Stimulated activated CD4-positive, alpha-beta T cell treated with anti-CD3 and anti-CD28 coated beads, Interleukin-1b, Interleukin-23, amount 100 ng/mL, for 1 hour (primary cell): ENCODE measurements at places on chromosomes 11 and 22.

GRCh38 chr11:57552479-57552878, 15.0 kb downstream of the UBE2L6 start:
- DNase-seq, result no peak

DNA sequence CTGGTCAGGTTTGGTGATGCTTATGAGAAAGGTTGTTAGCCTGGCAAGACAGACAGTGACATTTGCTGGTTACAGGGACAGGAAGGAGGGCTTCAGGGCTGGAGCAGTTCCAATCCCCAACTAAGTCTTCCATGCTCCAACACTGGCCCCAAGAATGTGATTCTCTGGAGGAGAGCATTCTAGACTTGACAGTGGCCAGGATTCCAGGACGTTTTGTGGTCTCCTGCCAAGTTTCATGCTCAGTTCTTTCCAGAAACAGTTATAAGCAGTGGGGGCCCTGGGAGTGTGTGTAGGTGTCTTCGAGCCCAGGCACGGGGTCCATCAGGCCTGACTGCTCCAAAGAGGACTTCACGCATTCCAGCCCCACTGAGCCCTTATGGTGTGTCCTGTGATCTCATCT, 8.9 kb upstream of the GRK3 start:
- no peak for DNase-seq

DNA sequence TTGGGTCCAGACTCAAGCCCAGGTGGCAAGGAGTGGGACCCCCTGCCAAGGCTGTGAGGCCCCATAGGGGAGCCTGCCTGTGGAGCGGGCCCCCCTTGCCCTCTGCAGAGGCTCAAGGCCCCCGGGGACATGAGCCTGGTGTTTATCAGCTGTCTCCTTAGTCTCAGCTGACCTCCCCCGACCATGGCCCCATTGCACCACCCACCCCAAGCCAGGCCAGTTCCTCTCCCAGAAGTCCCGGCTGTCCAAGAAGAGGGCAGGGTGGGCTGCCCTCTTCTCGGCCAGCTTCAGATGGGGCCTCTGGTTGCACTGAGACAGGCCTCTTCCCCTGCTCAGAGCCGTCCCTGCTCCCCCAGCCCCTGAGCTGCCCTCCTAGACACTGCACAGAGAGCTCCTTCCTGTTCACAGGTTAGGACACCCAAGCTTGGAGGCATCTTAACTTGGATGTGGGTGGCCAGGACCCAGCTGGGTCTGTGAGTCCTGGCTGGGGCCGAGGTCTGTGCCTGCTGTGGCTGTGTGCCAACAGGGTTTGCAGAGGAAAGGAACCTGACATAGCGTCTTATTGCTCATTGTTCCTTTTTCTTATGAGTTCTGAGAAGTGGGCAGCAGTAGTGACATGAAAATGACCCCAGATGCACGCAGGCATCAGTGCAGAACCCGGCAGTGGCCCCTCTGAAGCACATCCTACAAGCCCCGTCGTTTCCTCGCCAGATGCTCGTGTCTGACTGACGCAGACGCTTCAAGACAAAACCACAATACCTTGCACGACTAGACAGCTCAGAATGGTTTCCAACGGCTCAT, 5.4 kb downstream of the TRABD start:
- DNase-seq, result no peak

DNA sequence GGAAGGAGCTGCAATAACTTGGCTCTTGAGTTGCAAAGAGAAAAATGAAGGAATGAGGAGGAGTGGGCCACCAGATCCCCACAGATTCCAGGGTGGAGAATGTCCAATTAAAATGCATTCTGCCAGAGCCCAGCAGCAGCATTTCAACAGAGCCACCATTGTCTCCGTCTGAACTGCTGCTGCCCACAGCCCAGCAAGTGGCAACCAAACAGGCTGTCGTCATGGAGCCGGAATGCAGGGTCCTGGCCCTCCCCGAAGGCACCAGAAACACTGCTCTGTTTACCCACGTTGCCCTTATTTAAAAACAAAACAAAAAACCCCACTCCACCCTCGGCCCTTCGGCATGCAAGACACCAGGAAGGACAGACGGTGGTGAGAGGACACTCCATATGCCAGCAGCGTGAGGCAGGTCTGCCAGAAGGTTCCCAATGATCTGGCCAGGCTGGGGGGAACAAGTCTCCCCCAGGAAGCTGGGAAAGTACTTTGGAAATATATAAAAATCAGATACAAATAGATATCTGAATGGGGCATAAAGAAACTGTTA, 32.5 kb downstream of the PLEKHA7 start:
- DNase-seq, result no peak

GRCh38 chr11:131762346-131763110, 392.1 kb downstream of the NTM start:
- DNase-seq, result no peak

DNA sequence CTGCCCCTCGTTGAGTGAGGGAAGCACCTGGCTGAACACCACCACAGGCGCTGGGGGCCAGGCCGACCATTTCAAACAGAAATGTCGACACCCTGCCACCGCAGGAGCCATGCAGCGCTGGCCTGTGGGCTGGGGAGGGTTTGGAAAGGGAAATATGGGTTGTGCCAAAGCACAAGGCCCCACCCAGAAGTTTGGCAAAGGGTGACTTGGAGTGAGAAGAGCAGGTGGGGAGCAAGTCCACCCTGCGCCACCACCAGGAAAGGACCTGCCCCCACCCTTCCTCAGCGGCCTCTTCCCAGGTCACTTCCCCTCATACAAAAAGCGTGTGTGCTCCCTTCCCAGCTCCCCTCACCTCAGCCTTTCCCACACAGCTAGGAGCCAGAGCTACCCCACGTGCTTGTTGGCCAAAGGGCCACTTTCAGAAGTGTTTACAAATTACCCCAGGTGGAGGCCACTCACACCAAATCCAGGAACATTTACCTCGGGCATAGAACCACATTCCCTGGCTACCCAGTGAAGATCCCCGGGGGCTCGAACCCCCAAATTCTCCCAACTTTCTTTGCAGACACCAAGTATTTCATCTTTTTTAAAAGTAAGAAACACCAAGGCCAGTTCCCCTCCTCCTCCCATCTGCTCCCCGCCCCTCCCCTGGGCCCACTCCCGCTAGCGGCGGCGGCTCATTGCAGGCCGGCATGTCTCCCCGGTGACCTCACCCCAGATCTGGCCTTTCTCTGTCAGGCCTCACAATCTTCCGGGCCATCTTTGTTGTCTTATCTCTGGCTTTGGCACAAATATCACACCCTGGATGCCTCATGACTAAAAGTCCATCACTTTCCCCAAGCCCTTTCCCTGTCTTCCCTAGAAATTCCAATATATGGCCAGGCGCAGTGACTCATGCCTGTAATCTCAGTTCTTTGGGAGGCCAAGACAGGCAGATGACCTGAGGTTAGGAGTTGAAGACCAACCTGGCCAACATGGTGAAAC, 20.5 kb upstream of the SCGB1A1 start:
- DNase-seq, result no peak

GRCh38 chr11:72773696-72774095, 20.2 kb downstream of the STARD10 start:
- no peak for DNase-seq

- no peak for DNase-seq
These were observed 6.0 kb downstream of the FREY1 start for GRCh38 chr11:45900916-45901617.

DNA sequence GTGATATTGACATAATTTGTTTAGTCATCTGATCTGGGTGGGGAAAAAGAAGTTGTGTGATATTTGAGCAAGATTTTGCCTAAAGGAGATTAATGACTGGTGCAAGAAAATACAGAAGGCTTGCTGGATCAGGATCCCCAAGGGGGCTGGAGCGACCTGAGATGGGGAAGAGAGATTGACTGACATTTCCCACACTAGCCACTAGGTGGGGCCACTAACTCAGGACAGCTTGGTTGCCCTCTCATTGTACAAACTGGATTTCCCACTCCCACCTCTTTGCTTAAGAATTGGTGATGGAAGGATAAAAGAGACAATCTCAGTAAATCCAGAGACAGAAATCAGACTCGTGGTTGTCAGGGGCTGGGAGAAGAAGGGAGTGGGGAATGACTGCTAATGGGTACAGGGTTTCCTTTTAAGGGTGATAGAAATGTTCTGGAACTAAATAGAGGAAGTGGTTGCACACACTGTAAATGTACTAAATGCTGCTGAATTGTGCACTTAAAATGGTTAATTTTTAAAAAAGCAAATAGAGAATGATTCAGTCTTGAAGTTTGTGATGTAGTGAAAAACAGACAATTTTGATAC, 50.7 kb downstream of the CTTN start:
- DNase-seq, result no peak

- no peak for DNase-seq
These were observed 16.8 kb upstream of the PAFAH1B2 start for GRCh38 chr11:117127171-117127901.

- no peak for DNase-seq
These were observed 16.4 kb upstream of the SHANK2 start for GRCh38 chr11:71268706-71269321.

DNA sequence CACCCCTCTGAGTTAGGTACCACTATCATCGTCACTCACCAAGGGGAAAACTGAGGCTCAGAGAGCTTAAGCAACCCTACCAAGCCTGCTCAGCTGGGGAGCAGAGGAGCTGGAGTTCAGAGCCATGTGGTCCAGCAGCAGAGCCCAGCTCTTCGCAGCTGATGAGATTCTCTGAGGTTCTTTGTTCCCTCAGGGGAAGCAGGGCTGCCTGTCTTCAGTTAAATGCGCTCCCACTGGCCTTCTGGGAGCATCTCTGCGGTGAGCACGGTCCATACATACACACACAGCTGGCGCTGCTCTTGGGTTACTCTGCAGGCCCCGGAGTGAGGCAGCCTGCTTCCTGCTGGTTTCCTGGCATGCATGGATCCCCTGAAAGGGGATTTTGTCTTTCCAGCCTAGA, 5.2 kb upstream of the PTGDR2 start:
- no peak for DNase-seq

DNA sequence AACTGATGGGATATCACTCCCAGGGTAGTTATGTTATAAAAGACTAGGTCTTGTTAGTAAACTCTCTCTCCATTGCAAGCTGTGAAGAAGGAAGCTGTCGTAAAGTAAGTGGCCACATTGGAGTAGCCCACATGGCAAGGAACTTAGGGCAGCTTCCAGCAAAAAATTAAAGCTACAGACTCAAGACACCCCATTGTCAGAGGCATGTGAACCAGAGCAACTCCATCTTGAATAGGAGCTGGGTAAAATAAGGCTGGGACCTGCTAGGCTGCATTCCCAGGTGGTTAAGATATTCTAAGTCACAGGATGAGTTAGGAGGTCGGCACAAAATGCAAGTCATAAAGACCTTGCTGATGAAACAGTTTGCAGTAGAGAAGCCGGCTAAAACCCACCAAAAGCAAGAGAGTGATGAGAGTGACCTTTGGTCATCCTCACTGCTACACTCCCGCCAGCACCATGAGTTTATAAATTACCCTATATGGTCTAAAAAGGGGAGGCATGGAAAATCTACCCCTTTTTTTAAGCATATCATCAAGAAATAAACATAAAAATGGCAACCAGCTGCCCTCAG, 23.9 kb downstream of the CCKBR start:
- DNase-seq, result no peak

DNA sequence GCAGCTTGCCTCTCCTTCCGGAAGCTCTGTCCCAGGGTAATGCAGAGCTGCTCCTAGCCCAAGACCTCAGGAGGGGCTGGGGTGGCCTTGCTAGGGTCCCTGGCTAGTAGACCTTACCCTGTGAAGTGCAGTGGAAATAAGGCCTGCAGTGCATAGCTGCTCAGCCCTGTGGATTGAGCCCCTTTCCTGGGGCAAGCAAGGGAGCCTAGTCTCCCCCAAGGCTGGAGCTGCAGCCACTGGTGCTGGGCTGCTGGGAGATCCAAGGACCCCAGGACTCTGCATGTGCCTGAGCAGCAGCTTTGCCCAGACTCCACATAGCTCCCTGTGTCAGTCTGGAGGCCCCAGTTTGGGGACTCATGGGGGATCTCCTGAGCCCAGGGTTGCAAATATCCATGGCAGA, 57.9 kb downstream of the FANCF start:
- DNase-seq, result no peak

DNA sequence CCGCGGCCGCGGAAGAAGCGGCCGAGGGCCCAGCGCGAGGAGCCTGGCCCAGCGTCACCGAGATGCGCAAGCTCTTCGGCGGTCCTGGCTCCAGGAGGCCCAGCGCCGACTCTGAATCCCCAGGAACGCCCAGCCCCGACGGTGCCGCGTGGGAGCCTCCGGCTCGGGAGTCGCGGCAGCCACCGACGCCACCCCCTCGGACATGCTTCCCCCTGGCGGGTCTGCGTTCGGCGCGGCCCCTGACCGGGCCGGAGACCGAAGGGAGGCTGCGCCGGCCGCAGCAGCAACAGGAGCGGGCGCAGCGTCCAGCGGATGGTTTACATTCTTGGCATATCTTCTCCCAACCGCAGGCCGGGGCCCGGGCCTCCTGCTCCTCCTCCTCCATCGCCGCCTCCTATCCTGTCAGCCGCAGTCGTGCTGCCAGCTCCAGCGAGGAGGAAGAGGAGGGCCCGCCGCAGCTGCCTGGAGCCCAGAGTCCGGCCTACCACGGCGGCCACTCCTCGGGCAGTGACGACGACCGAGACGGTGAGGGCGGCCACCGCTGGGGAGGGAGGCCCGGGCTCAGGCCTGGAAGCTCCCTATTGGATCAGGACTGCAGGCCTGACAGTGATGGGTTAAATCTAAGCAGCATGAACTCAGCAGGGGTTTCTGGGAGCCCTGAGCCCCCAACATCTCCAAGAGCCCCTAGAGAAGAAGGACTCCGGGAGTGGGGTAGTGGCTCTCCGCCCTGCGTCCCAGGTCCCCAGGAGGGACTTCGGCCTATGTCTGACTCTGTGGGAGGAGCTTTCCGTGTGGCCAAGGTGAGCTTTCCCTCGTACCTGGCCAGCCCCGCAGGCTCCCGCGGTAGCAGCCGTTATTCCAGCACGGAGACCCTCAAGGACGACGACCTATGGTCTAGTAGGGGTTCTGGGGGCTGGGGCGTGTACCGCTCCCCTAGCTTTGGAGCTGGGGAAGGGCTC, 1.2 kb downstream of the ARHGEF17 start:
- DNase-seq, result no peak

- DNase-seq, result no peak
These were observed 66.9 kb downstream of the TBC1D22A start for GRCh38 chr22:46829117-46829891.

- DNase-seq, result no peak
These were observed 15.9 kb upstream of the APOBEC3A start for GRCh38 chr22:38941488-38941987.

GRCh38 chr22:50017701-50018224, 5.2 kb upstream of the IL17REL start:
- DNase-seq, result no peak

DNA sequence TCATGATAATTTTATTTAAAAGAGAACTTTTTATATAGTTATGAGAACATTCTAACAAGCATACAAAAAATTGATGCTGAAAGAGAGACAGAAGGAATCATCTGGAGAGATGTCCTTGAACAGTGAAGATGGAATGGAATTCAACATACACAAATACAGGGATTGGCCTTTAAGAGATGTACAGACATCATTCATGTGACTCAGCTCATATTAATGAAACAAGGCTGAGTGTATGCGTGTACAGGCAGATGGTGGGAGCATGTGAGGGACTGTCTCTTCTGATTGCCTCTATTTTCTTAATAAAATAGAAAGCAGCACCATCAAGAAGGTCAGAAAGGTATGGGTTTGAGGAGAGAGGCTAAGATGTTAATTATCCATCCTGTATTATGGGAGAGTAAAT, 793.3 kb downstream of the CNTN5 start:
- DNase-seq, result no peak

- no peak for DNase-seq
These were observed 62.3 kb upstream of the ANO5 start for GRCh38 chr11:22130462-22131053.

- DNase-seq, result no peak
These were observed 456.2 kb downstream of the TBC1D22A start for GRCh38 chr22:47218671-47219070.

GRCh38 chr11:112971827-112972226, 10.6 kb downstream of the NCAM1 start:
- no peak for DNase-seq

GRCh38 chr11:71418643-71419042, 29.6 kb downstream of the DHCR7 start:
- DNase-seq, result no peak
